Stimulated activated CD4-positive, alpha-beta T cell treated with anti-CD3 and anti-CD28 coated beads, TNF-alpha, amount 100 ng/mL, for 1 hour (primary cell): ENCODE measurements at places on chromosomes 1 and 21.

GRCh38 chr1:178528953-178529335 is 16.0 kb downstream of the TEX35 start:
- no peak for DNase-seq

DNA sequence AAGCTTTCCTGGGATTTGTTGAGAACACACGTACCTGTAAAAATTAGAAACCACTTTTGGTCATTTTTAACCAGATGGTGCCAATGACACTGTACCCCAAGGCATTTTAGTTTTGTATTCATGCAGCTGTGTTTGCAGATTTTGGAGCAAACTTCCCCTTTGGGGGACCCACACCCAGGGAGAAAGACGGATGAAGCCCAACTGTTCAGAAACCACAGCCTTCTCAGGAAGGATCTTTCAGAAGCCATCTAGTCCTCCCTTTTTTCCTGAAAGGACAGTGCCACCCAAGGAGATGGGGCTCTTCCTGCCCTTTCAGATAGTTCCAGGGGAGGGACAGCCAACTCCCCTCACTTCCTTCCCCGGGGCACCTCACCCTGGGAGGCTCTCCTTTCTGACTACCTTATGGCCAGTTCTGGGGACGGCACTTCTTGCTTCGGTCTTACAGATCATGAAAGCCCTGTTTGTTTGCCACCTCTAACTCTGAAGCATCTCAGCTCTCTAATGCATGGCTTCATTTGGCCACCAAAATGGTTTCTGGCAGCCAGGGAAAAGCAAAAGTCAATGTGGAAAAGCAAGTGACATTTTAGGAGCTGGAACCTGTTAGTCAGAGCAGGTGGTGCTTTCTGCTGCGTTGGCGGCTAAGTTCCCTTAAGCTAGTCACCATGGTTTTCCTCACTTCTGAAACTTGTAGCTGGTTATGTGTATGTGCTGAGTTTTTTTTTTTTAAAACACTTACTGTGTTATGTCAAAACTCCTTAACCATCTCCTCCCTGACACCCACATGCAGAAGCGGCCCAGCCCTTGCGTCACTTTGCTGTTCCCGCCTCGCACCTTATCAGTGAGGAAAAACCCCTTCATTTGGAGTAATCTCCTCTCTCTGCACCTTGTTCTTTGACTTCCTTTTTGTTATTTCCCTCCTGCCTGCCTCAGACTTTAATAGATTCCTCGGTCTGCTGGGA is 10.1 kb downstream of the TMCC2 start:
- no peak for DNase-seq

DNA sequence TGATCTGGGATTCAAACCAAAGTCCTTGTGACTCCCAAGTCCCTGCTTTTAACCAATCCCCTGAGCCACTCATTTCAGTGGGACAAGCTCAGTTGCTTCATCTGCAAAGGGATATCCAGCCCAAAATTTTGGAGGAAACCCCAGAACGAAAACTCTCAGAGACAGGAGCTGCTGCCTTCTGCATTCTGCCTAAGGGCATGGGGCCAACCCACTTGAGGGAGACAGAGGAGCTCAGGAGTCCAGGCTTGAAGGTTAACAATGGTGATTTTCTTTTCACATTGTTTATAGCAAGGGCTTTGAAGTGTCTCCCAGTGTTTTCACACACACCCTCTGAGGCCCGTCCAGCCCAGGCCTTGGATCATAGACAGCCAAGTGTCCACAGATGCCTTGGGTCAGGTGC is 148.1 kb upstream of the CTTNBP2NL start:
- DNase-seq: no peak

- DNase-seq: no peak
These were observed 37.0 kb downstream of the COL6A1 start for GRCh38 chr21:46018615-46019014.

GRCh38 chr1:7117399-7118281 is 332.4 kb downstream of the CAMTA1 start:
- no peak for DNase-seq

DNA sequence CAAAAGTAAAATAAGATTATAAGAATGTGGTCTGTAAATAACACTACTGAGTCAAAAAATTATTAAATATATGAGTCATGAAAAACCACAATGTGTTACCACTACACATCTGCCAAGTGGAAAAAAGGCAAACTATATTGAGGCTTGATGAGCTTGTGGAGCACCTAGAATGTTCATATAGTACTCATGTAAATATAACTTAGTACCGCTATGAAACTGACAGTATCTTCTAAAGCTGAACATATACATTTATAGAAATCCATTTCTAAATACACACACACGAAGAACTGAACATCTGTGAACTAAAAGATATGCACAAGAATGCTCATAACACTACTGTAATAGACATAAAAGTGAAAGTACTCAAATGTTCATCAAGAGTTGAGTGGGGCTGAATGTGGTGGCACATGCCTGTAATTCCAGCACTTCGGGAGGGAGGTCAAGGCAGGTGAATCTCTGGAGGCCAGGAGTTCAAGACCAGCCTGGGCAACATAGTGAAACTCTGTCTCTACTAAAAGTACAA is 18.5 kb upstream of the GBP3 start:
- DNase-seq: no peak

DNA sequence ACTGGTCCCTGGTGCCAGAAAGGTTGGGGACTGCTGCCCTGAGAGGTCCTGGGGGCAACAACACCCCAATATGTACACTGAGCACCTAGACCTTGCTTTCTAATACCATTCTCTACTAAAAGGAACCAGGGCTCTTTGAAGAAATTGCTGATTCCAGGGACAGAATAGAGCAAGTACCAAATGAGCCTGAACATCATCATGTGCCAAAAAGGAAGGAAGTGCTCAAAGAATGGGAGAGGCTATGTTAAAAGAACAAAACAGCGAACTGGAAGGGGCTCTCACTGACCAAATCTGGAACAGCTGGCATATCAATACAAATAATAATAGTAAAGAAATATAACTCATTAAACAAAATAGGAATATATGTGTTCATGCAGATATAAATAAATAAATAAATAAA is 50.8 kb downstream of the PIK3R3 start:
- no peak for DNase-seq

- DNase-seq: no peak
These were observed 350.6 kb upstream of the NCAM2 start for GRCh38 chr21:20647607-20648006.

DNA sequence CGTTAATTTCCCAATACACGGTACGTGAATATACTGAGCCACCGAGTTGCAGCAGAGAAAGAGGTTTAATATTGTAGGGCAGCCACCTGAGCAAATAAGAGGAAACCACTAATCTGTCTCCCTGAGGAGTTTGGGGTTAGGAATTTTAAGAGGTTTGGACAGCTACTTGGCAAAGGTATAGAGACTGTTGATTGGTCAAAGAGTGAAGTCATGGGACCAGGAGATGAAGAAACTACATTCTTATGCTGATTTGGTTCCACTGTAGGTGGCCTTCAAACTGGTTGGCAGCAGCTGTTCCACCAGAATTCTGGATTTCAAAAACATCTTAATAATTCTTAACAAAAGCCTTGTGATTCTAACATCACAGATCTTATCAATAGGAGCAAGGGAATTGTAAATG is 485.4 kb upstream of the PRMT6 start:
- DNase-seq: no peak

DNA sequence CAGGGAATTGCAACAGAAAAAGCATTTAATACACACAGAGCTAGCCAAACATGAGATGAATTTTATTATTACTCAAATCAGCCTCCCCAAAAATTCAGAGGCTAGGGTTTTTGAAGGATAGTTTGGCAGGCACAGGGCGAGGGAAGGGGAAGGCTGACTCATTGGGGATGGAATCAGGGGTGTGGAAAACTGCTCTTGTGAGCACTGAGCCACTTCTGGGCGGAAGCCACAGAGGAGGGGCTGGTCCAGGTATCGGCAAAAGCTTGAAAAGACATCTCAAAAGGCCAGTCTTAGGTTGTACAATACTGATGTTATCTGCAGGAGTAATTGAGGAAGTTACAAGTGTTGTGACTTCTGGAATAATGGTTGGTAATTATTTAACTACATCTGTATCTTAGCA is 109.4 kb downstream of the TLR5 start:
- DNase-seq: no peak
